Kidney (tissue), 22 donors: ENCODE measurements at places on chromosomes 6 and 20.

DNA sequence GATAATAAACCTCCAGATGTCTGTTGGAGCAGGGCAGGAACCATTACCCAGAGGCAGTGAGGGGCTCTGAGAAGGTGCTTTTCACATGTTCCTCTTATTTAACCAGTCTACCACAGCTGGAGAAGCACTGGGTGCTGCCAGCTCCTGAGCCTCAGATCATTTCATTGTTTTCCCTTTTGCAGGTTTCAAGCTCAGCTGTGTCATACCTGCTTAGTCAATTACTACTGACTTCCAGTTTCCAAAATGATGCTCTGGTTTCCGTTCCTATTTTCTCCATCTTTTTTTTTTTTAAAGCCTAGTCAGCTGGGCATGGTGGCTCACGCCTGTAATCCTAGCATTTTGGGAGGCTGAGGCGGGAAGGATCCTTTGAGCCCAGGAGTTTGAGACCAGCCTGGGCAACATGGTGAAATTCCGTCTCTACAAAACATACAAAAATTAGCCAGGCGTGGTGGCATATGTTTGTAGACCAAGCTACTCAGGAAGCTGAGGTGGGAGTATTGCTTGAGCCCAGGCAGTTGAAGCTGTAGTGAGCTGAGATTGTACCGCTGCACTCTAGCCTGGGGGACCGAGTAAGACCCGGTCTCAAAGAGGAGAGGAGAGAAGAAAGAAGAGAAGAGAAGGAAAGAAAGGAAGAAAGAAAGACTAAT is 6.7 kb downstream of the FLOT1 start:
- DNase-seq = no peak

DNA sequence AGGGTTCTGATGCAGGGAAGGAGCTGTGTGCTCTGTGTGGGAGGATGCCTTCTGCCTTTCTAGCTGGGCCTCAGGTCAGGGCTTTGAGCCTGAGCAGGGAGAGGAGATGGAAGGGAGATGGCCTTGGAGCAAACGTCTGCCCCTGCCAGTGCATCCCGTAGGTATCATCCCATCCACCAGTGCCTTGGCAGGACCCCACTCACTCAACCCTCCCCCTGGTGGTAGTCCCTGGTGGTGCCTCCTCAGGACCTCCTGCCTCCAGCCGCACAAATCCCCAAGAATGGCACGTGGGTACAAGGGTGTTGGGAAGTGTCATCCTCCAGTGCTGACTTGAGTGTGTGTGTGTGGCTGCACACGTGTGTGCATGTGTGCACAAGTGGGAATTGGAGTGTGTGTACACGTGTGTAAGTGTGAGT is 23.1 kb upstream of the MICB start:
- no peak for DNase-seq

- peak; percentile 55 for DNase-seq
These were observed 1.9 kb downstream of the FOXA2 start for GRCh38 chr20:22582386-22582963.

DNA sequence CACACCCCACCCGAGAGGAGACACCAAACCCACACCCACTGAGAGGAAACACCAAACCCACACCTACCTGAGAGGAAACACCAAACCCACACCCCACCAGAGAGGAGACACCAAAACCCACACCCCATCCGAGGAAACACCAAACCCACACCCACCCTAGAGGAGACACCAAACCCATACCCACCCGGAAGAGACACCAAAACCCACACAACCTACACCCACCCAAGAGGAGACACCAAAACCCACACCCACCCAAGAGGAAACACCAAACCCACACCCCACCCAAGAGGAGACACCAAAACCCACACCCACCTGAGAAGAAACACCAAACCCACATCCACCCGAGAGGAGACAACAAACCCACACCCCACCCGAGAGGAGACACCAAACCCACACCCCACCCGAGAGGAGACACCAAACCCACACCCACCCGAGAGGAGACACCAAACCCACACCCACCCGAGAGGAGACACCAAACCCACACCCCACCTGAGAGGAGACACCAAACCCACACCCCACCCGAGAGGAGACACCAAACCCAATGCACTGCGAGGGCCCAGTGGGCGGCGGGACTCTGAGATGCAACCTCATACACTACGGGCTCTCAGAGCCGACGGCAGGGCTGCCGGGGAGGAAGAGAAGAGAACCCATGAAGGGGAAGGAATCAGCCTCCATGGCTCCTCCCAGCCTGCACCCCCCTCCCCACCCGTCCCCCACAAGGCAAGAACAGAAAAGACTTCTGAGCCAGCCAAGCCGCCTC is 83.3 kb downstream of the TAF4 start:
- no peak for DNase-seq
